ENCODE measurements at places on chromosomes 5 and 9. TPM values are rescaled to one million over a fixed set of nuclear protein-coding genes. Genes with fewer than 3 reads are reported as not detected.

The SPACA9 gene
- 2.8 TPM for total RNA-seq

The KCNIP1 gene
- total RNA-seq: not detected

The OGN gene
- not detected for total RNA-seq

The LNPEP gene
- total RNA-seq: 40.5 TPM

The ZNF483 gene
- 2.8 TPM for total RNA-seq

The ELOVL7 gene
- 0.18 TPM for total RNA-seq

The PRSS3 gene
- total RNA-seq: 0.72 TPM

The NRARP gene
- 2.3 TPM for total RNA-seq

The MYMK gene
- not detected for total RNA-seq

DNA sequence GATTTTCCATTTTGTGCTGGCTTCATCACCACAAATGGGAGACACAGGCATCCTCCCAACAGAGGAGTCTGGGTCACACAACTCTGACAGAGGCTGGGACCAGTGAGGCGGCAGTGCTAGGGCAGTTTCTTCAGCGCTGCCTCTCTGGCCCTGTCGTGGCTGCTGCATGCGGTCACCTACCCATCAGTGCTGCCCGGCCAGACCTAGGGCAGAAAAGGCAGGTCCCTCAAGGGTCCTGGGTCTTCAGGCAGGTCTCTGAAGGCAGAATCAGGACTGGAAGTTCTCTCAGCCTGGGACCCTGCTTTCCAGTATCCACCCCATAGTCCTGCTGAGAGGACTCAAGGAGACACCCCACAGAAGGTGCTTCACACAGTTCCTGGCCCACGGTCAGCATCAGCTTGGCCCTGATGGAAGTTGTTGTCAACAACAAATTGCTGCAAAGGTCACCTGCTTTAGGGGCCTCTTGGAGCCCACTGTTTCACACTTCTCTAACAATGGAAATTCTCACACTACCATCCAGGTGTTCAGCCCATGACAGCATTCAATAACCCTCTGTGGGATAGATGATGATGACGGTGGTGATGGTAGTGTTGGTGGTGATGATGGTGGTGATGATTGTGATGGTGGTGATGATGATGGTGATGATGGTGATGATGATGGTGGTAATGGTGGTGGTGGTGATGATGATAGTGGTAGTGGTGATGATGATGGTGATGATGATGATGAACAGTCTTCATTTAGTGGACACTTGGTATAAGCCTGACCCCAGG lies 146.4 kb upstream of the PPP1R26 start:
- H3K36me3 ChIP-seq: no peaks in the 10 kb centered on the region
- no peaks in the 10 kb centered on the region for H3K4me1 ChIP-seq
- H3K4me3 ChIP-seq: no peak overlapping the region
- DNase-seq: no peak

GRCh38 chr5:133892774-133893173 lies 75.7 kb downstream of the C5orf15 start:
- no peak overlapping the region for H3K4me3 ChIP-seq
- H3K27me3 ChIP-seq: no peaks in the 10 kb centered on the region
- H3K27ac ChIP-seq: no peak overlapping the region
- no peak for DNase-seq
- H3K4me1 ChIP-seq: no peaks in the 10 kb centered on the region

GRCh38 chr5:14213813-14214585 lies 70.9 kb downstream of the TRIO start:
- no peak overlapping the region for H3K27ac ChIP-seq
- DNase-seq: no peak
- no peak overlapping the region for H3K4me3 ChIP-seq
- no peaks in the 10 kb centered on the region for H3K36me3 ChIP-seq
- H3K27me3 ChIP-seq: no peaks in the 10 kb centered on the region
- H3K4me1 ChIP-seq: no peaks in the 10 kb centered on the region

DNA sequence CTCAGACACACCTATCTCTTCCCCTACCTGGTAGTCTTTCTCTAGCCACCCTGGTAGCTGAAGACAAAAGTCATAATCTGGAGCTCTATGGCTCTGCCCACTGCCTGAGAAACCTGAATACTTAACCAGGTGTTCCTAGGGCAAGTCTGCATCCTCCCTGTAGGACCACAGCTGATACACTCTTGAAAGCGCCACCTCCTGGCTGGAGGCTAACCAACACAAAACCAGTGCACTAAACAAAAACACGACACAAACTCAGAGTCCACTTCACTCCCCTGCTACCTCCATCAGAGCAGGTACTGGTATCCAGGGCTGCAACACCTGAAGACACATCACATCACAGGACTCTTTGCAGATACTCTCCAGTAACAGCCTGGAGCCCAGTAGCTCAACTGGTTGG lies 84.6 kb upstream of the ANXA1 start:
- H3K36me3 ChIP-seq: no peaks in the 10 kb centered on the region
- H3K27ac ChIP-seq: no peak overlapping the region
- no peak overlapping the region for H3K4me3 ChIP-seq
- H3K27me3 ChIP-seq: no peaks in the 10 kb centered on the region
- DNase-seq: no peak

DNA sequence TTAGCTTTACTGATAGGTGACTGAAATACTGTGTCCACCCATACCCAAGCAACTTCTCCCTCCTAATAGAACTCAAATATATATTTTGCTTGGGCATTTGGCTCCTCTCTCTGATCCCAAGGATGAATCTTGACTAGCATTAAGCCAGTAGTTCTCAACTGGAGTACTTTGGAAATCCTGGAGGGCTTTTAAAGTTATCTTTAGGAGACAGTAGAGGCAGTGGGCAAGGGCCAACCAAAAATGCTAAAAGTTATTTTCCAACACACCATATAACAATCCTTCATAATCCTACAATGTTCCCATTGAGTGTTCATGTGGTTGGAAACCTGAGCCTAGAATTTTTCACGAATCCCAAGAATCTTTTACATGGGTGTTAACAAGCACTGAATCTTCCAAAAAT lies 11.1 kb upstream of the ETF1 start:
- H3K36me3 ChIP-seq: peaks cover 32% of the 10 kb centered on the region
- no peak overlapping the region for H3K27ac ChIP-seq
- DNase-seq: no peak
- H3K4me3 ChIP-seq: no peak overlapping the region
- H3K27me3 ChIP-seq: no peaks in the 10 kb centered on the region

GRCh38 chr5:98540056-98540455 lies 233.4 kb upstream of the RGMB start:
- no peaks in the 10 kb centered on the region for H3K4me1 ChIP-seq
- DNase-seq: no peak
- no peaks in the 10 kb centered on the region for H3K36me3 ChIP-seq

- H3K36me3 ChIP-seq: no peaks in the 10 kb centered on the region
- H3K27me3 ChIP-seq: no peaks in the 10 kb centered on the region
- H3K27ac ChIP-seq: no peak overlapping the region
- no peak overlapping the region for H3K4me3 ChIP-seq
Observed at GRCh38 chr5:83388608-83389007, 82.9 kb upstream of the VCAN start.

DNA sequence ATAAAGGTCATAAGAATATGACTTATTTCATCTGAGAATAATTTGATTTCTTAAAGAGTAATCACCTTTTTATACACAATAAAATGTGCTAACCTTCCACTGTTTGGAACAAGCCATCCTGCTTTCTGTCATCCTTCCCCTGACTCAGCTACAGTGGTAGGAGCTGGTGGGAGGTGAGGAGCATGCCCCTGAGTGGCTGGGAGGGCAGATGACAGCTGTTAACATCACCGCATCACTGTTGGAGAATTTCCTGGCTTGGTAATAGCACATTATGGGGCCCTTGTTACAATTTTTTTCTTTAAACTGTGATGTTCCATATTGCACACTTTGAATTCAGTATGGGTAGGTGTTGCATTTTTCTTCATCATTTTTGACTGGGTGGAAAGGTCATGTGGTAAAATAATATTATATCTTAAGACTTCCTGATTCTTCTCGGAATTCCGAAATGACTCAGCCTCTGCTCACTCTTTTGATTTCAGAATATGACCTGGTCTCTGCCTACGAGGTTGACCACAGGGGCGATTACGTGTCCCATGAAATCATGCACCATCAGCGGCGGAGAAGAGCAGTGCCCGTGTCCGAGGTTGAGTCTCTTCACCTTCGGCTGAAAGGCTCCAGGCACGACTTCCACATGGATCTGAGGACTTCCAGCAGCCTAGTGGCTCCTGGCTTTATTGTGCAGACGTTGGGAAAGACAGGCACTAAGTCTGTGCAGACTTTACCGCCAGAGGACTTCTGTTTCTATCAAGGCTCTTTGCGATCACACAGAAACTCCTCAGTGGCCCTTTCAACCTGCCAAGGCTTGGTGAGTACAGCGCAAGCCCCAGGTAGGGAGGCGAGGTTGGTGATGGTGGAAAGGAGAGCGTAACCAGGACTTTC lies 5.8 kb downstream of the ADAMTS16 start:
- H3K36me3 ChIP-seq: no peaks in the 10 kb centered on the region
- peaks cover 3% of the 10 kb centered on the region for H3K4me1 ChIP-seq
- no peak for DNase-seq
- H3K4me3 ChIP-seq: no peak overlapping the region

- no peak for DNase-seq
- no peak overlapping the region for H3K27ac ChIP-seq
- no peaks in the 10 kb centered on the region for H3K4me1 ChIP-seq
- no peaks in the 10 kb centered on the region for H3K27me3 ChIP-seq
- H3K4me3 ChIP-seq: no peak overlapping the region
- no peaks in the 10 kb centered on the region for H3K36me3 ChIP-seq
Observed at GRCh38 chr9:110095776-110096175, 112.2 kb downstream of the C9orf152 start.

DNA sequence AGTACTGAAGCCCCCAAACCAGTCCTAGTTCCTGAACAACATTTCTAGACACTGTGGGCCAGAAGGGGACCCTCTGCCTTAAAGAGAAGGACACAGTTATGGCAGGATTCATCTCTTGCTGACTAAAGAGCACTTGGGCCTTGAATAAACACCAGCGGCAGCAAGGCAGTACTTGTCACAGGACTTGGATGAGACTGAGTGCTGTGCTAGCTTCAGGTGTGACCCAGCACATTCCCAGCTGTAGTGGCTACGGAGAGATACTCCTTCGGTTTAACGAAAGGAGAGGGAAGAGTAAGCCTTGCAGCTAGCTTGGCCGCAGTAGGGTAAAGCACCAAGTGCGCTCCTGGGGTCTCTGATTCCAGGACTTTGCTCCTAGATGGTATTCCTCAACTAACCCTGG lies 10.9 kb upstream of the STX17 start:
- no peak overlapping the region for H3K4me3 ChIP-seq
- DNase-seq: no peak
- no peaks in the 10 kb centered on the region for H3K36me3 ChIP-seq
- H3K27me3 ChIP-seq: no peaks in the 10 kb centered on the region

DNA sequence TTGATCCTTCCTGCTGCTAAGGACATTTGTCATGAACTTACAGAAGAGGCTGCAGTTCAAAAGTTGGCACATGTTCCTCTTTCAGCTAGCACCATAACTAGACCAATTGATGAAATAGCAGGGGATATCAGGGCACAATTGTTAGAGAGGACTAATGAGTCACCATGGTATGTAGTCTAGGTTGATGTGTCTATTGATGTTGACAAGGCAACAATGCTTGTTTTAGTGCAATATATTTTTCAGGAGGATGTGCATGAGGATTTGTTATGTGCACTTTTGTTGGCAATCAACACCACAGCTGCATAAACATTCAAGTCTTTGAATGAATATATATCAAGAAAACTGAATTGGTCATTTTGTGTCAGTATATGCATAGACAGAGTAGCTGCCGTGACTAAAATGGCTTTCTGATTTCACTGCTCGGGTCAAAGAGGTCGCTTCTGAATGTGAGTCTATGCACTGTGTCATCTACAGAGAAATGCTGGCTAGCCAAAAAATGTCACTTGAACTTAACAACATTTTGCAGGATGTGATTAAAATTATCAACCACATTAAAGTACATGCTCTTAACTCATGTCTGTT lies 68.0 kb downstream of the FGF10 start:
- H3K4me3 ChIP-seq: no peak overlapping the region
- H3K36me3 ChIP-seq: no peaks in the 10 kb centered on the region
- H3K27me3 ChIP-seq: no peaks in the 10 kb centered on the region
- no peak for DNase-seq
- no peak overlapping the region for H3K27ac ChIP-seq

DNA sequence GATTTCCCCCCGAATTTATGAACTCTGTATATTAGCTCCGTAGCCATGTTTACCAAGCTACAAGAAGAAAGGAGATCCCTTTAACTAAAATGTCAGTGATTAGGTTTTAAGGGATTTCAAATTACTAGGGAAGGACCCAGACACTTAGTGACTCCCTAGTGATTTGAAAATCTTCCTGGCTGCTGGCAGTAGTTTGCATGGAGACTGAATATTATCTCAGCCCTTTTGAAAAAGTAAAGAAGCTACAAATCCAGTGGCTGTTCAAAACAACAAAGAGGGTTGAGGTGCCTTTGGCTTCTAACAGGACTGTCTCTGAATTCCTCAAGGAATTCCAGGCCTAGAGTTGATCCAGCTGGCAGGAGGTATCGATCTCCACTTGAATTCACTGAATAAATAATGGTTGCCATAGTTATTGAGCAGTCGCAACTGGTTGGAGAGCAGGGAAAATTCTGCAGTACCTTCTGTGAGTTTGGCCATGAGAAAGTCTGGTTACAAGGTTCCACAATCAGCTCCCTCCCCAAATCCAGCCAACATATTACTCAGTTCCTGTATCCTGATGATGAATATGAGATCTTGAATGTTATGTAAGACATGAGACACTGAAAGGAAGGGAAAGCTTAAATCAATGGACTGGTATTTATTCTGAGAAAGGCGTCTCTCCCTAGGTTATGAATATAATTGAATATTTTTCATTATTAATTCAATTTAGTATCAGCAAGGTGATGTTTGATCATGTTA lies 37.7 kb downstream of the NR4A3 start:
- no peaks in the 10 kb centered on the region for H3K4me1 ChIP-seq
- DNase-seq: no peak
- H3K27ac ChIP-seq: no peak overlapping the region
- no peak overlapping the region for H3K4me3 ChIP-seq
- no peaks in the 10 kb centered on the region for H3K36me3 ChIP-seq
- no peaks in the 10 kb centered on the region for H3K27me3 ChIP-seq

DNA sequence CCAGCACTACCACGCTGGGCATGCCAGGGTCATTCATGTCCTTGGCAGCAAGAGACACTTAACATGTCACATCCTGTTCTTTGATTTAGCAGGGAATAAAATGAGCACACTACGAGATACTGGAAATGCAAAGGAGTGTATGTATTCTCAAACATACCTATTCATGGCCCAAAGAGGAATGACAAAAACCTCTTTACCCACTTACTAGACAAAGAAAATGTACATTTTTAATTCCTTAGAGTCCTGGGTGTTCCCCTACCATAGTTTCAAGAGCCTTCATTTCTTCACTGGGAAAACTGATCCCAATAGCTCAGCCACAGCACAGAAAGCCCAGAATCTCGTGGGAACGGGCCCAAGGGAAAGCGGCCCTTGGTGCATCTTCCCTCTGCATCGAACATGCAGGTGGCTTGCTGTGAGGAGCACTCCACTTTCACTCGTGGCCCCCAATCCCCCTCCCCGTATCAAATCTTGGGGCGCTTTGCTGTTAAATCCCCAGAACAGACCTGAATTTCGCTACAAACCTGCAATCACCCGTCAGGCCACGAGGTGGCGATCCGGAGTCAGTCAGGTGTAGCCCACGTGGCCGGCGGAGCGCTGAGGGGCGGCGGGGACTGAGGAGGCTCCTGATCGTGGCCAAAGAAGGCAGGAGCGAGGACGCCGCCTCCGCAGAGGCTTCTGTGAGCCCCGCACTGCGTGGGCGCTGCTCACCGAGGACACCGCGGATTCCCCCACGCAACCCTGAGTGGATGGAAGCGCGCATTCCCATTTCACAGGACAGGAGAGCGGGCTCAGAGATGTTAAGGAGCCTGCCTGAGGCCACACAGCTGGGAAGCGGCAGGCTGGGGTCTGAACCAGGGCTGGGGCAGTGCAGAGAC lies 91.4 kb downstream of the LMX1B start:
- DNase-seq: peak; percentile 74
- H3K36me3 ChIP-seq: no peaks in the 10 kb centered on the region
- H3K27ac ChIP-seq: no peak overlapping the region
- H3K4me1 ChIP-seq: peaks cover 14% of the 10 kb centered on the region

Measured in CD8-positive, alpha-beta memory T cell (primary cell).